Bone marrow (tissue), 2 donors: ENCODE measurements at places on chromosomes 4 and X.

- DNase-seq: no peak
These were observed 216.2 kb upstream of the TECRL start for GRCh38 chr4:64625438-64625837.

DNA sequence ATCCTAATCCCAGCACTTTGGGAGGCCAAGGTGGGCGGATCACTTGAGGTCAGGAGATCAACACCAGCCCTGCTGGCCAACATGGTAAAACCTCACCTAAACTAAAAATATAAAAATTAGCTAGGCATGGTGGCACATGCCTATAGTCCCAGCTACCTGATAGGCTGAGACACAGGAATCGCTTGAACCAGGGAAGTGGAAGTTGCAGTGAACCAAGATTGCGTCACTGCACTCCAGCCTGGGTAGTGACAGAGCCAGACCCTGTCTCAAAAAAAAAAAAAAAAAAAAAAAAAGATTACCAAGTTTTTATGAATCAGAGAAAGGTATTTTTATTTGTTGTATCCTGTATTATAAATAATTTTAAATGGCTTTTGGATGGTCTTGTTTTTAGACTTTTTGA, 15.1 kb downstream of the TRAPPC11 start:
- DNase-seq: no peak

GRCh38 chr4:147244786-147245185, 236.1 kb upstream of the EDNRA start:
- no peak for DNase-seq

GRCh38 chrX:132208422-132208821, 10.8 kb downstream of the RAP2C start:
- no peak for DNase-seq

- DNase-seq: no peak
These were observed 241.6 kb downstream of the FBXW7 start for GRCh38 chr4:152294331-152294730.

GRCh38 chr4:19014594-19014993, 993.0 kb upstream of the LCORL start:
- no peak for DNase-seq

DNA sequence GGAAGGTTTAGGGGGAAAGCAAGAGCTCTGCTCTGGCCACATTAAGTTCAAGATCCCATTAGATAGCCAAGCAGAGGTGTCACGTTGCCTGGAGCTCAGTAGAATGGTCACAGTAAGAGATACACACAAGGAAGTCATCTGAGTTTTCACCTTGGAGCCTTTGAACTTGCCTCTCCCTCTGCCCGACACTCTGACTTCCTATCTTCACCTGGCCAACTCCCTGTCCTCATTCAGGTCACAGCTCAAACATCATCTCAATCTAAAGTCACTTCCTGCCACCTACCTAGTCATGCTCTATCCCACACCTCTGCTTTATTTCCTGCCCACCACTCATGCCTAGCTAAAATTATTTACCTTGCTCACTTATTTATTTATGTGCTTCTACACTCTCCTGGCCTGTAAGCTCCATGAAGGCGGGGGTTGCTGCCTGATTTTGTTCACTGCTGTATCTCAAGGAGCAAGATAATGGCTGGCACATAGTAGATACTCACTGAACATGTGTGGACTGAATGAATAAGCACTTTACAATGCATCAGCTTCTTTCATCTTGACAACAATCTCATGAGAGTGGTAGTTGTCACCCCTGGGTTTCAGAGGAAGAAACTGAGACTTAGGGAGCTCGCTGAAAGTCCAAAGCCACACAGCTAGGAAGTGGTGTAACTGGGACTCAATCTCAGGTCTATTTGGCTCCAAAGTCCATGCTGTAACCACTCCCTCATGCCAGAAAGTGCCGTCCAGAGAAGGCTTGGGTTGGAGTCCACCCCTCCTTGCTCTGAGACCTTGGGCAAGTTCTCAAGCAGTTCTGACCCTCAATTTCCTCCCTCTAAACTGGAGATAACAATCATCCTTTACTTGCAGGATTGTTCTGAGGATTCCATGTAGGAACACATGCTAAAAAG, 40.3 kb downstream of the EFNB1 start:
- DNase-seq: no peak

DNA sequence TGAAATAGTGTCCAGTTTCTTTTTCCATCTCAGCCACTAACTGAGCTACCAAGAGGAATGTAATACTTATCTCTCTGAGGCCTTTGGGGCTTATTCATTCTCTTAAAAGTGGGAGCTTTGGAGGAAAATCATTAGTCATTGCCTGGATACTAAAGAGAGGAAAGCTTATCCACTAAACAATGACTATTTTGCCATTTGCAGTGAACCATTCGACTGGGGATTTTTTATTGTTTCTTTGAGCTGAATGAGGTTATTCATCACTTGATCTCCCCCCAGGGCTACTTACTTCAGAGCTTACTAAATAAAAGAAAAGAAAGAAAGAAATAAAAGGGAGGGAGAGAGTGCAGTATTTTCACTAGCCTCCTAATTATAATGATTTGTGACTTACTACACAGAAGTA, 1329.5 kb upstream of the TENM3 start:
- DNase-seq: no peak

- DNase-seq: no peak
These were observed 172.5 kb downstream of the PCDH18 start for GRCh38 chr4:137359691-137360315.

DNA sequence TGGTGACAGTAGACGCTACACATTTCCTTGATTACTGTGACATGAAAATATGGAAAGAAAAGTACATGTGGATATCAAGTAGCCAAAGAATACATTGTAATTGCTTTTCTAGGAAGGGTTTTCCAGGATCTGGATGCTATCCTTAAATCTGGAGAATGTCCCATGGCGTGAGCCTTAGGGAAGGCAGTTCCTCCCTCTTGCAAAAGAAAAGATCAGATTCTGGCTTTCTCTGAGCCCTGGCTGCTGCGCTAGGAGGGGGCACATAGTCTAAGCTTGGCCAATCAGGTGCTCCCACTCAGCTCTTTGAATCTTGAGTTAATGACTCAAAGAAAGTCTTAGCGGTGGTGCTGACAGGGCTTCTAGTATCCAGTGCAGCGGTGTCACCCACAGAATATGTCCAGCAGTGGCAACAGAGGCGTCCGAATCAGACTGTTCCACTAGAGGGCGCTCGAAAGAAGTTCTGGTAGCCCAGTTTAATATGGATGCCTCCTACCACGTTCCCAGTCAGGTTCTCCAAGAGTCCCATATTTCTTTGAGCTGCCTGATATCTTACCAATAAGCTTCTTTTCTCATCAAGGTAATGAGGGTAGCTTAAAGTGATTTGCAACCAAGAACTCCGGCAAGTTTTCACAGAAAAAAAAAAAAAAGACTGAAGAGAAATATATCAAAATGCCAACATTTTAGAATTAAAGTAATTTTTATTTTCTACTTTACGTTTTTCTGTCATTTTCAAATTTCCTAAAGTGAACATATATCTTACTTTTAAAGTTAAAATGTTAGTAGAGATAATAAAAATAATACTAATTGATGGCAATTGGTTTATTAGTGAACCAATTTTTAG, 213.4 kb upstream of the S100G start:
- no peak for DNase-seq

- DNase-seq: no peak
These were observed 78.1 kb downstream of the LDB2 start for GRCh38 chr4:16820329-16820728.

GRCh38 chr4:20883231-20883630, 183.0 kb downstream of the PACRGL start:
- no peak for DNase-seq

GRCh38 chrX:28697732-28698131, 110.5 kb downstream of the IL1RAPL1 start:
- DNase-seq: no peak

DNA sequence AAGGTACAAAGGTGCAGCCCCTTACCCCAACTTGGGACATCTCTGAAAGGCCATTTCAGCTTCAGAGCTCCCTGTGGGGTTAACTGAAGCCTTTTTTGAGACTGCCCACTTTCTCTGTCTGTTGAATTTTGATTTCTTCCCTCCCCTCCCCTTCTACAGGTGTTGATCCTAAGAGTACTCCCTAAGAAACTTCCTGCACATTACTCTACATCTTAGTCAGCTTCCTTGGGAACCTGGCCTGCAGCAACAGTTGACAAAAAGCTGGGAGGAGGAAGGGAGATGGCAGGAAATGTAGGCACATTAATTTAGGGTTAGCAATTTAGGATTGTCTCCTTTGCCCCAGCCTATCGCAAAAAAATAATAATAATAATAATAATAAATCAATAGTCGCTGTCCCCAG, 1.2 kb upstream of the IDS start:
- no peak for DNase-seq

GRCh38 chr4:76680952-76681351, 217.0 kb downstream of the SOWAHB start:
- no peak for DNase-seq

GRCh38 chr4:87046121-87046551, 111.3 kb downstream of the AFF1 start:
- DNase-seq: no peak

- no peak for DNase-seq
These were observed 139.7 kb downstream of the RBM47 start for GRCh38 chr4:40489961-40490360.

- DNase-seq: no peak
These were observed 638 bp downstream of the BLTP1 start for GRCh38 chr4:122152711-122153226.

DNA sequence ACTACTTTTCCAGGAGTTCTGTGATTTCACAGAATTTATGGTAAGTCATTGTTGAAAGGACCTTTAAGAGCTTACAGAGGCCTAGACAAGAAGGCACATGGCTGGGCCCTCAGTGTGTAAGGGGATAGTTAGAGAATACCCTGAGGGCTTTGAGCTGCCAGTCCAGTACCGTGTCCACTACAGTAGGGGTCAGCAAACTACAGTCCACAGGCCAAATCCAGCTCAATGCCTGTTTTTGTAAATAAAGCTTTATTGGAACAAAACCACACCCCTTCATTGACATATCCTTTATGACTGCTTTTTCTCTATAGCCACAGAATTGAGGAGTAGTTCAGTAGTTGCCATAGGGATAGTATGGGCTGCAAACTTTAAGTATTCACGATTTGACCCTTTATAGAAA, 176.2 kb downstream of the MID1 start:
- DNase-seq: no peak

GRCh38 chr4:163474027-163474426, 473 bp upstream of the TKTL2 start:
- DNase-seq: no peak

GRCh38 chr4:185950891-185951290, 118.1 kb upstream of the TLR3 start:
- DNase-seq: no peak

DNA sequence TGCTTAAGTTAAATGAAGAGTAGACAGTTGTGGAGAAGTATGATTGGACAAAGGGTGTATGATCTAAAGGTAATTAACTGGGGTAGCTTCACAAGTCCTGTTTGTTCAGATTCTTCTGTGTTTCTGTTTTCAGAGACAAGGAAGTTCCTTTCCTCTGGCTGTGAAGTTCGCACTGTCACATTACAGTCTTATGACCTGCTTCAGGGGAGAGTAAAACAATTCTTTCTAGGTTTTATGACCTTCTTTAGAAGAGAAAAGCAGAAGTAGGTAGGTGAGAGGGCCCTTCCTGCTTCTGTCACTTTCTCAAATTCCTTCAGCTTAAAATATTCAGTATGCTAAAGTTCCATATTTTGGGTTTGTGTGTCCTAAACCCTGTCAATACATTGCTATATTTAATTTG, 211.9 kb downstream of the SOX3 start:
- no peak for DNase-seq

- DNase-seq: peak; percentile 72
These were observed 147.9 kb downstream of the LRBA start for GRCh38 chr4:150867148-150867547.

DNA sequence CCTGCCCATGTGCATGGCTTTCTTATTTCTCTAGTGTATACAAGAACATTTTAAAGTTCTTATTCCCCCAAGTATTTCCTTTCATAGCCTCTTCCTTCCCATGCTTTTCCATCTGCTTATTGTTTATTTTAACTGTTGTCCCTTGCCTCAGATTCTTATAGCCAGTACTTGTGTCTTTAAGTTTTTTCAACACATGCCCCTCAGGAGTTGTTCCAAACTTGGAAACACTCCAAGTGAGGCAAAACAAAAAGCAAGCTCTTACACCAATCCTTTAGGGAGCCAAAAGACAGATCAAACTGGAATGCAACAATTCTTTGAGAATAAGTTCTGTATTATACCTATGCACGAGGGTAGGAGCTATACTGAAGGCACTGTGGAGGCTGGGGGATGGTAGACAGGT, 222.0 kb upstream of the STK26 start:
- no peak for DNase-seq

DNA sequence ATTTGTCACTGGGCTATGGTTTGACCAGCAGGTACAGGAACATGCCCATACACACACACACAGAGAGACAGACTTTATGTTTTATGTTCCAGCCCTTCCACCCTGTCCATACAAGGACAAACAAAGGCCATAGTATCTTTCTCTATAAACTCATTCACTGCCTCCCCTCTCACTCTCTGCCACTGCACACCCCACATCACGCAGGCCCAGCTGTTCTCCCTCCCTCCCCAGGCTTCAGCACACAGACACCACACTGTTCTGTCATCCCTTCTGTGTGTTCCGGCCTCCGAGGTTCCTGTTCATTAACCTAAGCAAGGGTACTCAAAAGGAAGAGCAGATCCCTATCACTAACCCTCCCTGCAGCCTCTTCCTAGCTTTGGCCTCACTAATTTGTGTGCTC, 17.8 kb downstream of the LAS1L start:
- DNase-seq: no peak

- no peak for DNase-seq
These were observed 875 bp downstream of the LAP3 start for GRCh38 chr4:17577665-17578481.

GRCh38 chr4:142600952-142601351, 245.1 kb downstream of the INPP4B start:
- DNase-seq: no peak

GRCh38 chr4:6764976-6765620, 17.4 kb upstream of the KIAA0232 start:
- DNase-seq: no peak

DNA sequence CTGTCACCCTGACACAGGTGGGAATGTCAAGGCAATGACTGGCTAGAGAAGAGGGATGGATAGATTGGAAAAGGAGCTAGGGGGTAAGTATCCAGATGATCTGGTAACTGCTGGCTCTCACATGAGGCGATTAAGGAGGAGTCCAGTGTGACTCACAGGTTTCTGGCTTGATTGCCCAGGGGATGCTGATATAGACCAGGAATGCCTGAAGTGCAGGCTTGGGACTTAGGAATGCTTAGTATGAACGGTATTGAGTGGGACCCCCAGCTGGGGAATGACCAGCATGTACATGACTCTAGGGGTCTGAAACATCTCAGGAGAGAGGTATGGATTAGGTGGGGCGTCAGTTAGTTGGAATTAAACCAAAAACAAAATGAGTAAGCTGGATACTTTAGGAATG, 65.8 kb upstream of the PRPS1 start:
- no peak for DNase-seq

DNA sequence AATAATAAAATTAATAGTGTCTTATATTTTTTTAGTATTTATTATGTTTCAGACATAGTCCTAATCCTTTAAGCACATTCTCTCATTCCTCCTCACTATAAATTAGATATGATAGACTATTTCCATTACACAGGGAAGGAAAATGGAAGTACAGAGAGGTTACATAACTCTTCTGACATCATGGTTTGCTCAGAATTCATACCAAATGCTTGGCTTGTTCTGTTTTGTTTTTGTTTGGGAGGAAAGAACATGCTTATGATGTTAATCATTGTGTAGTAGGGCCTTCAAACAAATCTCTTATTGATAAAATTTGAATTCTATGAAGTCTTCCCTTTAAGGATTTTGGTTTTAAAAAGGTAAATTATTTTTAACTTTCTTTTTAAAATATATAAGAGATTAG, 59.5 kb downstream of the RXFP1 start:
- no peak for DNase-seq

GRCh38 chr4:10321931-10322330, 135.3 kb downstream of the ZNF518B start:
- DNase-seq: no peak
